ENCODE measurements at places on chromosomes 3 and 15. TPM values are rescaled to one million over a fixed set of nuclear protein-coding genes. Genes with fewer than 3 reads are reported as not detected.

SAMD7 gene
- not detected for total RNA-seq

GRCh38 chr15:48062148-48062872 is 58.5 kb upstream of the SLC24A5 start:
- no peaks in the 10 kb centered on the region for H3K4me1 ChIP-seq
- no peak overlapping the region for H3K4me3 ChIP-seq
- DNase-seq = no peak
- H3K27ac ChIP-seq = no peak overlapping the region
- peaks cover 2% of the 10 kb centered on the region for H3K27me3 ChIP-seq

- peaks cover 6% of the 10 kb centered on the region for H3K27me3 ChIP-seq
- no peaks in the 10 kb centered on the region for H3K36me3 ChIP-seq
- H3K27ac ChIP-seq = no peak overlapping the region
Measured at GRCh38 chr3:69565316-69565715, 173.9 kb upstream of the MITF start.

DNA sequence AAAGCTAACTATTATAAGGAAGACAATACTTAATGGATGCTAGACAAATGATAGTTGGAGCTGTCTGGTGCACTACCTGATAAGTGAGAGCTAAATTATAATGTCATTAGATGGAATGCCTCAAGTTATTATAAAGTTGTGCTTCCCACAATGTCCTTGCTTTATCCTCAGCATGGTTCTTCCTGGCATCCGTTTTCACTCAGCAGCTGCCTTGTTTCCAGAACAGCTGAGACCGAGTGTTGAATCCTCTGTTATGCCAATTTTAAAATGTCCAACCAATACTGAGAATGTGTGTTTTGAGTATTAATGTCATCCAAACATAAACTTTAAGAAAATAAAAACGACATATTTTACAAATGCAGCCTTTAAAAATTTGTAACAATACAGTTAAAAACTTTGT is 286.7 kb upstream of the SOX2 start:
- no peak overlapping the region for H3K4me3 ChIP-seq
- no peaks in the 10 kb centered on the region for H3K27me3 ChIP-seq
- no peak overlapping the region for H3K27ac ChIP-seq
- no peaks in the 10 kb centered on the region for H3K4me1 ChIP-seq
- no peak for DNase-seq

SKOR1 gene
- total RNA-seq = 0.07 TPM

KBTBD8 gene
- 6.8 TPM for total RNA-seq

DNA sequence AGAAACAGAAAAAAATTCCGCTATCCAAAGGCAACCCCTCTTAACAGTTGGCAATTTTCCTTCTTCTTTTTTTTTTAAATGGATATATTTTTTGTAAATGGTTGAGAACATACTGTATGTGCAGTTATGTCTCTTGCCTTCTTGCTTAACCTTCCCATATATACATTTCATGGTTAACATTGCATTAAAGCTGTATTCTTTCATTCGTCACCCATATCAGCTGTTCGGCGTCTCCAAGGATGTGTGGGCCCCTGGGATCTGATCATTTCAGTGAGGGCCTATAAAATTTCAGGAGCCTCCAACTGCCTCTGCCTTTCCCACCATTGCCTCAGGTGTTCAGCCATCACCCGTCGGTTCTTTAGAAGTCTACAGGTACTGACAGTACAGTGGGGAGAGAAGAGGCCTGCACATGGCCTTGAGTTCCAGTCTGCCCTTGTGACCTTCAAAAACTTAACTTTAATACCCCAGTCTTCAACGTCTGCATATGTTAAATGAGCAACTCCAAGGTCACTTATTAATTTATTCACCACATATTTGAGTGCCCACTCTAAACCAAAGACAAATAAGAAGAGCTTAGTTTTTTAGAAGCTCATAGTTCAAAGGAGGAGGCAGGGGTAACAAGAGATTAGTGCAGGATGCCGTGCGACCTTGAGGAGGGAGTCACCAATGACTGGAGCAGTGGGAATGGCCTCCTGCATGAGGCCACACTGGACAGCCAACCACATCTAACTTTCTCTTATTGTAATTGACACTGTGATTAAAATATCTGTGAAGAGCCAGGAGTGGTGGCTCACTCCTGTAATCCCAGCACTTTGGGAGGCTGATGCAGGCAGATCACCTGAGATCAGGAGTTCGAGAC is 6.9 kb downstream of the ST6GAL1 start:
- H3K27ac ChIP-seq = no peak overlapping the region
- H3K4me1 ChIP-seq = peaks cover 36% of the 10 kb centered on the region
- H3K27me3 ChIP-seq = no peaks in the 10 kb centered on the region
- peaks cover 29% of the 10 kb centered on the region for H3K36me3 ChIP-seq
- DNase-seq = no peak
